ENCODE measurements at places on chromosomes 7 and 10.

DNA sequence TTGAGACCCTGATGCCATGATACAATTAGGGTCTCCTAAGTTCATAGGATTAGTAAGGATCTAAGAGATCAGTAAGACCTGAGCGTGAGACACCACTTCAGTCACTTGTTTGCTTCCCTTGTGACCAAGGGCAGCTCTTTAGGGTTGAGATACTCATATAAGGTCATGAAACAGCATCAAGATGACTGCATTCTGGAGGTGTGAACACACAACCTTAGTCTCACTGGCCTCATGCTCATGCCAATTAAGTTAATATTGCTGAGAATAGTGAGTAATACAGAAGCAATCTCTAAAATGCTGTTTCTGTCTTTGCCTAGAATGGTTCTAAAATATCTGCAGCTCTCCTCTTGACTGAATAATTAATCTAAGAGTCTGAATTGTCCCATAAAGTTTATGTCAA lies 39.6 kb upstream of the KLHL7 start:
- no peak for DNase-seq

DNA sequence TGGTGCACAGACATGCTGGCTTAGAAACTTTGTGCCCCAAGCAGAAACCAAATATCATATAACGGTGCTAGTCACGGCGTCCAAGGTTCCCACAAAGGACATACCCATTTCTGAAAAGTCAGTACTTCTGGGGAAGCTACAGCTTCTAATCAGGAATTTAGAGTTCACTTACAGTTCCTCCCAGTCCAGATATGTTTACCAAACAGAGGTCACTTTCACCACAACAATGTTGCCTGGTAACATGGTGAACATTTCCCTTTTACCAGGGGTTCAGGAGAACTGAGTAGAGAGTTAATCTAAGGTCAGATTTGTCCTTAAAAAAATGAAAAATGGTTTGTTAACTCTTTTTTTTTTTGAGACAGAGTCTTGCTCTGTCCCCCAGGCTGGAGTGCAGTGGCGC lies 265.9 kb upstream of the MKLN1 start:
- DNase-seq = no peak

- DNase-seq = no peak
Observed at GRCh38 chr10:4033341-4033896, 248.4 kb upstream of the KLF6 start.

DNA sequence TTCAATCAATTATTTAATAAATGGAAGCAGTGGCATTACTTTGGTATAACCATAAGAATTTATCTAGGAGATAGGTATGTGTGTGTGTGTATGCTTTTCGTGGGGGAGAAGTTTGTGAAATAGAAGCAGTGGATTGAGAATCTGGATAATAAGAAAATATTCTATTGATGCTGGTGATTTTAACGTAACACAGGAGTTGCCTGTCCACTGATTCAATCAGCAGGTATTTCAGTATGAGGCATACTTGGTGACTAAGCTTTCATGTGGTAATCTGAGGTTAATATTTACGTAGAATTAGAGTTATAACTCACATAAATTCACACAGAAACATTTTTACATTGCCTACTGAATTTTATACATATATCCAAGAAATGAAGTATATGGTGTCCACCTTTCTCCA lies 568.0 kb downstream of the ZWINT start:
- no peak for DNase-seq

DNA sequence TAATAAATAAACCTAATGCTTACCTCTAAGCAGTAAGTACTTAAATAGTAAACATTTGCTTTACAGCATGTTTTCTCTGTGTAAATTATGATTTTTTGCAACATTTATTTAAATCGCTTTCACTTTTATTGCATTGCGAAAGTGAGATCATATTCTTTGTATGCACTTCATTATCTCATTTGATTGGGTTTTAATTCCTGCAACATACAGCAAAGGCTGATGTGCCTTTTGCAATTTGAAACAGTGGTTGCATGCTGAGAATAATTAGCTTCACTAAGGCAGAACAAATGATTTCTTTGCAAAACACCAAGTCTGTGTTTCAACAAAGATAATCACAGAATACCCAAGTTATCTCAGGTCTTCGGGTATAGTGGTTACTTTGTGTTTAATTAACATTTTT lies 16.3 kb upstream of the THSD7A start:
- no peak for DNase-seq

- peak; percentile 10 for DNase-seq
Observed at GRCh38 chr7:23654508-23654907, 25.5 kb upstream of the FAM221A start.

DNA sequence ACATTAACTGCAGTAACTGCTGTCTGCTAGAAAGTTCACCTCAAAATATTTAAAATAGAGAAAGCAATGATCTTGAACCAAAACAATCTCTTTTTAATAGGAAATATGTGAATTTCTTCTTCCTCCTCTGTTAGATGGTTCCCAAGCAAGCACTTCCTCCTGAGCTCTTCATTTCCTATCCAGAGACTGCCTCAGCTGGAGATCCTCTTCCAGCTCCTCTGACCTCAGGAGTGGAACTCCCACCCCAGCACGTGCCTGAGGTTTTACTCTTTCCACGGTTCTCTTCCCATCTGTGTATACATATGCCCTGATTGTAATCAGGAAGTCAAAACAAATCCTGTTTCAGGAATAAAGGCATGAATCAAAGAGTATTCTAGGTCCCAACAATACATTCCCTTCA lies 5.6 kb downstream of the DENND11 start:
- DNase-seq = no peak

DNA sequence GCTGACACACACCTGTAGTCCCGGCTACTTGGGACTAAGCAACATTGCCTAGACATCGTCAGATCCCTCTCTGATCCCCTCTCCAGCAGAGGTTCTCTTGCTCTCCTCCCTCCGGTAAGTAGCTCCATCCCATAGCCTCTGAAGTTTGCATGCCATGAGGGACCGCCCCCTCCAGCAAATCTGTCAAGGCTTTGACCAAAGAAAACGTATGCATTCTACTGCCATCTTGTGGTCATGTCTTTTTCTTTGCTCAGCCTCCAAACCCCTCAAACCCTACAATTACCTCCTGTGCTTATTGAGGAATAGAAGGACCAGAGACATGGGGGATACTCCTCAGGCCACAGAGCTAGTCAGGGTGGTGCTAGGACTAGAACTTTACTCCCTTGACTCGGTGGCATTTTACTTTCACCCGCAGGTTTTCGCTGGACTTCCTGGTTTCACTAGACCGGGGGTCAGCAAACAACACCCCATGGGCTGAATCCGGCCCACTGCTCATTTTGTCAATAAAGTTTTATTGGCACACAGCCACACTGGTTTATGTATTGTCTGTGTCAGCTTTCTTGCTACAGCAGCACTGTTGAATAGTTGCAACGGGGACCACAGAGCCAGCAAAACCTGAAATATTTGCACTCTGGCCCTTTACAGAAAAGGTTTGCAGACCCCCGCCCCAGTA lies 202.6 kb upstream of the FOXK1 start:
- peak; percentile 62 for DNase-seq

- DNase-seq = peak; percentile 86
Observed at GRCh38 chr10:16843252-16843870, 26.1 kb upstream of the RSU1 start.

DNA sequence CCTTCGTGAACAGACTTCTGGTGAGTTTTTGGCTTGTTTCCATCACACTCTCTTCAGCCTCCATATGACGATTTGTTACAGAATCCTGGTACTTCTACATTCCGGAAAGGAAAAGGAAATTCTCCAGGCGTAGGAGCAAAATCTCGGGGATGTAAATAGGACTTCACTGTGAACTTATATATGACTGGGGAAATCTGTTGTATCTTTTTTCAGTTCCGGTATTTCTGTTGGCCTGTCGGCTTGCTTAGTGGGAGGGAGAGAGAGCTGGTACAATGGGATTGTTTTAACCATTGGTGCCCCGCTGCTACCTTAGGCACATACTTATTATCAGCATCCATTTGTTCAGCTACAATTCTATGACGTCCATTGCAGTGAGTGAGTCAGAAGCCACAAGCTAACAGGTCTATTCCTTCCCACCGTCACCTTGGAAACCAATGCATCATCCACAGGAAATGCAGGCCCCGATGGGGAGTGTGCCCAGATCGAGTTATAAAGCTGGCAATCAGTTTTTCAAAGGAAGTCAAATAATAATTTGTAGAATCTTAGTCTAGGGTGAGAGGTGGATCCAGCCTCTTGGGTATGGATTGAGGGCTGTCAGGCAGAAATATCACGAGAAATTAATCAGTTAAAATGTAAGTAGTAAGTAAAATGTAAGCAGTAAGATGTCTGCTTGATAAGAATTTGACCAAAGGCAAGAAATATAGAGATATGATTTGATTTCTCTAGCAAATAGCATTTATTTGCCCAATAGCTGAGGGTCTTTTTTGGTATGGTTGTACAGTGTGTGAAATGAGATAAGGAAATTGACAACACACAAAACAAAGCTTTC lies 92.0 kb upstream of the MKLN1 start:
- DNase-seq = peak; percentile 95

GRCh38 chr10:10849306-10849705 lies 168.4 kb upstream of the CELF2 start:
- no peak for DNase-seq

GRCh38 chr7:122304319-122304975 lies at the start of gene FEZF1:
Gene FEZF1, minus strand, starts transcription at chr7:122304750. Its CDS starts 313 bp downstream, at chr7:122304437.
- DNase-seq = no peak

DNA sequence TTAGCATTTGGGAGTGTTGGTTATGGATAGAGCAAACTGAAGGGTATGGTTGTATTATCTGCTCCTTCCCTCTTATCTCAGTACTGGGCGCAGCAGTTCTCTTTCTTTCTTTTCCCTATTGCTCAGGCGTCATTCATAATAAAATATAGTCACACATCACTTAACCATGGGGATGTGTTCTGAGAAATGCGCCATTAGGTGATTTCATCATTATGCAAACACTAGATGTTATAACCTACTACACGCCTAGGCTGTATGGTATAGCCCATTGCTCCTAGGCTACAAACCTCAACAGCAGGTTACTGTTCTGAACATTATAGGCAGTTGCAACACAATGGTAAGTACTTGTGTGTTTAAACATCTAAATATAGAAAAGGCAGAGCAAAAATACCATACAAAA lies 401.7 kb downstream of the EXOC4 start:
- DNase-seq = no peak

GRCh38 chr10:17528306-17528862 lies 74.0 kb upstream of the ST8SIA6 start:
- no peak for DNase-seq

DNA sequence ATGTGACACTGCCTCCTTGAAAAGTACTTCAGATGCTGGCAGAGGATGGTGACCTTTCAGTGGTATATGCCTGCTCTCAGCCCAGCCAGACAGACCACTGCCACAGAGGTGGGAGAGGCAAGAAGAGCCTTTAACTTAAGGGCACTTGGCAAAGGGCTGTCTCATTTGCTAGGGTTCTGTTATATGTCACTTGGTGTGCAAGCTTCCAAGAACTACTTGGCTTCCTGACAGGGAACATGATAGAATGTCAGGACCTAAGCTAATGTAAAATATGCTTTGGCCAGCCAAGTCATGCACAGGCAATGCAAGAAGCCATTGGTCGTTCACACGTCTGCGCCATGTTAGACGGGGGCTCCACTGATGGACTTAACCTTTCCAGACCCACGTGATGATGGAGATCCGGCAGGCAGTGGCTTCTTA lies 54.7 kb downstream of the RBM20 start:
- no peak for DNase-seq

GRCh38 chr10:104234934-104235333 lies 2.8 kb upstream of the CFAP43 start:
- DNase-seq = no peak

DNA sequence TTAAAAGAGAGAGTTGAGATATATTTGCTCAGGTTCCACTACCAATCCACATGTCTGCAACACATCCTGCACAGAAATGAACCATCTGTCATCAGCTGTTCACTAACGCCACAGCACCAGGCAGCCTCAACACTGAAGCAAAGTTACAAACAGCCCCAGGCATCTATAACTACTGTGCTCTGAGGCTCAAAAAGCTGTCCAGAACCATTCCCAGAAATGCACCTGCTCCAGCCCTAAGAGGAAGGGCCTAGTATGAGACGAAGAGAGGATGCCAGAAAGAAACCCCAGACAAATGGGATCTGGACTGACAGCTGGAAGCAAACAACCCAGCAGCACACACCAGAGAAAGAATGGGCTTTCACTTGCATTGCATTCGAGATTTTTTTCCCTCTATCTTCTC lies 159.3 kb downstream of the ELMO1 start:
- DNase-seq = no peak

DNA sequence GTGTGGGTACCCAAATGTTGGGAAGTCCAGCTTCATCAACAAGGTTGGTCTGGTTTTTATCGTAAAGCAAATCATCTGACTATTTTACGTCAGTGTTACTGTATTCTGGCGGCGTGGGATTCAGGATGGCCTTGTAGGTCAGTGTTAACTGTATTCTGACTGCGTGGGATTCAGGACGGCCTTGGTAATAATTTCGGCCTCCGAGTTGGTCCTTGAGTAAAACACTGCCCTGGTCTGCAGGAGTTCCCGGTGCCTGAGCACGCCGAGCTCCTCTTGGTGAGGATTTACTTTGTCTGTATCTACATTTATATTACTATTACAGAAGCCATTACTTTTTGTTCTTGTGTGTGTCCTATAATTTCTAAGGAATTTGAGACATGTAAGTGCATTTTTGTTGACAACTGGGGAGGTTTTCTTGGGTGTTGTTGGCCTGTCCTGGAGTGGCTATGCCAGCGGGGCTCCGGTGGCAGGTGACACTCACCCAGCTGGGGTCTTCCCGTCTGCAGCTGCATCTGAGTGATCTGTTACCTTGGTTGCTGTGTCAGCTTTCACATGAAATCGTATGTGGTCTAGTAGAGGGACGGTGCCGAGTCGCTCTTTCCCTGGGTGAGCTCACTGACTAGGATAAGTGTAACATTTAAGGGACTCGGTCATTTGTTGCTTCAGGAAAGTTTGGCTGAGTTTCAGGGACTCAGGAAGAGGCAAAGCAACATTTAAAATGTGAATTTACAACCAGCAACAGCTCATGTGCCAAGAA lies 9.2 kb downstream of the GTPBP4 start:
- DNase-seq = no peak

DNA sequence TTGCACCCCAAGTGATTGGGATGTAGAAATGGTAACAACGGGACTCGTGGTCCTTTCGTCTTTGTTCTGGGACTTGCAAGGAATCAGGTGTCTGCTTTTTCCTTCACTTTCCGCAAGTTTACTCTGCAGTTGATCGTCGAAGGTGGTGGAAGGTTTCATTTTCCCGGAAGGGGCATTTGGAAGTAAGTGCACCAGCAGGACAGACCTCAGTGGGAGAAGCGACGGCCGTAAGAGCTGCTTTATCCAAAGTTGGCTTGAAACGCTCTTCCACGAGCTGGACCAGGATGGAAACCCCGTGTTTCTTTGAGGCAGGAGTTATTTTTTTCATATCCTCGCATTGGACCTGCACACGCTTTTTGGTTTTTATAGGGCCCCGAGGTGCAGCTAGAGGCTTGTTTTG lies 1.2 kb downstream of the BRI3 start:
- no peak for DNase-seq
